ENCODE measurements at places on chromosomes 5 and 9.

GRCh38 chr9:137313956-137314560 is 12.0 kb upstream of the NRARP start:
- no peak for DNase-seq

- no peak for DNase-seq
Measured at GRCh38 chr5:60763061-60763460, 63.1 kb upstream of the DEPDC1B start.

GRCh38 chr9:75116306-75116705 is 28.0 kb downstream of the OSTF1 start:
- DNase-seq, result no peak

- DNase-seq, result no peak
Measured at GRCh38 chr9:125745018-125745417, 2.2 kb upstream of the PBX3 start.

- no peak for DNase-seq
Measured at GRCh38 chr5:110088676-110089436, 399.1 kb downstream of the MAN2A1 start.

GRCh38 chr5:74903165-74903787 is 37.1 kb upstream of the FAM169A start:
- no peak for DNase-seq

DNA sequence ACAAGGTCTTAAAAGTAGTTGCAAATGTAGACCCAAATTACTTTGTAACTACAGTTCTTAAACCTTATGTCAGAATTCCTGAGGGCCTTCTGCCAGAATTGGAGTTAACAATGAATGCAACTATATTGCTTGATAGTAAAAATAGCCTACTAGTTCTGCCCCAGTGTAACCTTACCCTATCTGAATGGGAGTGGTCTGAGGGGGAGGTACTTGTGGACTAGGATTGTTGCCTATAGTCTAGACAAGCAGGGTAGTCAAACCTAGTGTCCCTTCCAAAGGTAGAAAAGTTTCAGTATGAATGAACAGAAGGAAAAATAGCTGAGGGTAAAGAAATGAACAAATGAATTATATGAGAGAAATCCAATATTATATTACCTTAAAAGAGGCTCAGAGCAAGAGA is 242.2 kb downstream of the PJA2 start:
- no peak for DNase-seq

DNA sequence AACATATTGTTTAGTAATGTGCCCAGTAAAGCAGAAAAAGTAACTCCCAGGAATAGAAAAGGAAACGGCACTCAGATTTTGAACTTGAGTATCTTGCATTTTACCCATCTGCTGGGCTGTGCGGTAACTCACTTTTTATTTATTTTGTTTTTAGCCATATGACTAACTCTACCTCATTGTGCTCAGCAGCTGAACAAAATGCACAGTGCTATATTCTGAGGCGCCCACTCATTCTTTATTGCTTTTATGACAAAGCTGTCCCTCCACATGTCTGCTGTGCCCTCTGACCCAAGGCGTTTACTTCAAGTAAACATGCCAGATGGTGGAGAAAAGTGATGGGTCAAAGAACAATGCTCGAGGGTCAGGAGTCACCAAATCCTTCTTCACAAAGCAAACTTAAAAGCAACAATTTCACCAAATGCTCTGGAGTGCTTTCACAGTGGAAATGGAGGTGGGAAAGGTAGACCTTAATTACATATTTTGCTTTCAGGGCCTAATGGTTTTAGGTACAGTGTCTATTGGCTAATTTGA is 215.2 kb upstream of the ELAVL2 start:
- no peak for DNase-seq

- no peak for DNase-seq
Measured at GRCh38 chr9:21402386-21403251, 6.3 kb upstream of the IFNA8 start.

DNA sequence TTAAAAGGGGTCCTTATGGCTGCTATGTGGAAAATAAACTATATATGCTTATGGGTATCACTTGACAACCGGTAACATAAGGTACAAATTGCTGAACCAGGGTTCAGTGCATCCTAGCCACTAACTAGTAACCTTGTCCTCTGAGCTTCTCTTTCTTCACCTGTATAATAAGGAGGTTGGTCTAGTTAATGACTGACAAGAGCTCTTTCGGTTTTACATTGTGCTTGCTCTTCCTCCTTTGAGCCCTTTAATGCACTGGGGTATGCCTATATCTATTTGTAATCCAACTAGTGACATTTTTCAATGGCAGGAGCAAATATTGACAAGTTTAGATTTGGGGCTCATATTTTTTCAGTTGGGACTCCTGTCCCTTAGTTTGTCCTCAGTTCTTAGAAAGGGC is 66.1 kb downstream of the NPR3 start:
- no peak for DNase-seq

DNA sequence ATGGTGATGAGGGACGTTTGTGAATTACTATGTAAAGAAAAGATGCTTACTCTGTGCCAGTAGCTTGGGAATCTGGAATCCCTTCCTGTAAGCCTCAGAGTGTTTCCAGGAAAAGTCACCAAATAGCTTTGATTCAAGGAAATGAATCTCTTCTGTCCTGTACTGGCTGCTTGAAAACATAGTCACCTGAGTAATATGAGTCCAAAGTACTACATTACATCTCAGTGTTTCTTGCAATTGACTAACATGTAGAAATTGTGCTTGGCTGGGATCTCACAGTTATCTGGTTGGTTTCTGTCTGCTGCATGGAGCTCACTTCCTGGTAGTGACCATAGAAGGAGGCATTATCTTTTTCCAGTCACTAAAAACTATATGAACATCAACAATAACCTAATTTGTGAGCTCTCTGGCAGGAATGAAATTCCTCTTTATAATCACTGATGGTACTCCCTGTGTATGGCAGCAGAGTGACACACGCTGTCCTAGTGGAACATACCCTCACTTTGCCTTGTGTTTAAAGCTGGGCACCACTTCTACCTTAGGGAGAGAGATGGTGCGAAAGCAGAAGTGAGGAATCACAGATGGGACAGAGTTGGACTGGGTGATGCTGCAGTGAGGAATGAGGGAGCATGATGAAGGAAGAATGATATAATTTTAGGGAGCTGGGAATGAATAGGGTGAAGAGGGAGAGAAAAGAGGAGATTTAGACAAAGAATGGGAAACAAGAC is 568.5 kb downstream of the RAB3C start:
- no peak for DNase-seq

GRCh38 chr5:174943785-174944184 is 219.4 kb downstream of the MSX2 start:
- DNase-seq, result no peak

- DNase-seq, result no peak
Measured at GRCh38 chr5:113273948-113274347, 160.8 kb downstream of the TSSK1B start.

Measured in activated CD8-positive, alpha-beta memory T cell treated with anti-CD3 and anti-CD28 coated beads for 48 hours (primary cell).